ENCODE measurements at places on chromosomes 12 and 14.

DNA sequence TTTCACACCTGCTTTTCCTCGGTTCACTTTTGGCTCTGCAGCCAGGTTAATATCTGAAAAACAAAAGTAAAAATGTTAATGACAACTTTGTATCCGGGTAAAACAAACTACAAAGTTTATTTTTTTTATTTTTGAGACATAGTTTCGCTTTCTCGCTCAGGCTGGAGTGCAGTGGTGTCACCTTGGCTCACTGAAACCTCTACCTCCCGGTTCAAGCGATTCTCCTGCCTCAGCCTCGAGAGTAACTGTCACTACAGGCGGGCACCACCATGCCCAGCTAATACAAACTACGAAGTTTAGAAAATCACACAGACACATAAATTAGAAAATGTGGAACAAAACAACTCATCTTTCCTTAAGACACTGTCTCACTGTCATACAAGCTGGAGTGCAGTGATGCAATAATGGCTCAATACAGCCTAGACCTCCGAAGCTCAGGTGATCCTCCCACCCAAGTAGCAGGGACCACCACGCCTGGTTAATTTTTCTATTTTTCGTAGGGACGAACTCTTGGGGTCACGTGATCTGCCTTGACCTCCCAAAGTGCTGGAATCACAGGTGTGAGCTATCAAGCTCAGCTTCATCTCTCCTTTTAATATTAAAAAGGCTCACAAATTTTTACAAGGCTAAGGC, 38.1 kb downstream of the HNRNPC start:
- no peak for DNase-seq

GRCh38 chr14:39360316-39360715, 71.9 kb downstream of the FBXO33 start:
- no peak for DNase-seq

DNA sequence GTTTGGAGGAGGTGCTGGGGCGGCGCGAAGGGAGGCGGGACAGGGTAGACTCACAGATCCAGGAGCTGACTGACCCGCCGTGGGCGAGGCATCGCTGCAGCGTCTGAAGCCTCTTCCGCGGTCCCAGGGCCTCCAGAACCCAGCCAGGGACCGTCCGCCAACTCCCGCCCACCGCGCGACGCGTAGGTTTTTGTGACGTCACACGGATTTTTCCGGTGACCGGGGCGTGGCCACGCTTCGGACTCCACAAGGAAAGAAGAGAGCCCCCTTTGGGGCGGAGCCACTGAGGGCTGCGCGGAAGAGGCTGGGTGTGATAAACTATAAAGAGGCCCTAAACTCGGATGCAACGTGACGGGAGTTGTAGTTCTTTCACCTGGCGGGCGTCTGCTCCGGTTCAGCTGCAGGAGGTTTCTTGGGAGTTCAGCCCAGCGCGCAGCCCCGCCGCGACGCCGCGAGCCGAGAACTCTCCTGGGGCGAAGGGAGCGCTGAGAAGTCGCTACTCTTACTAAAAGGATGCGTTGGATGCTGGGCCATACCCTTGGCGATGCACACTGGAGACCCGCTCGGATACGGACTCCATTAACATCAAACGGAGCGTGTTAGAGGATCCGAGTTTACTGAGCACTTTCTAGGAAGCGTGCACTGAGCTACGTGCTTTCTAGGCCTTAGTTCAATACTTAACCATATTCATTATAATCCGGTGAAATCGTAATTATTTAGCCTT, at the start of gene AMN1:
Gene AMN1 (minus strand): TSS at position 105 of the 724 bp plus-strand sequence. CDS start 13 bp downstream, at position 92.
- peak; percentile 99 for DNase-seq

GRCh38 chr12:78483767-78484315, 380.7 kb upstream of the SYT1 start:
- no peak for DNase-seq

DNA sequence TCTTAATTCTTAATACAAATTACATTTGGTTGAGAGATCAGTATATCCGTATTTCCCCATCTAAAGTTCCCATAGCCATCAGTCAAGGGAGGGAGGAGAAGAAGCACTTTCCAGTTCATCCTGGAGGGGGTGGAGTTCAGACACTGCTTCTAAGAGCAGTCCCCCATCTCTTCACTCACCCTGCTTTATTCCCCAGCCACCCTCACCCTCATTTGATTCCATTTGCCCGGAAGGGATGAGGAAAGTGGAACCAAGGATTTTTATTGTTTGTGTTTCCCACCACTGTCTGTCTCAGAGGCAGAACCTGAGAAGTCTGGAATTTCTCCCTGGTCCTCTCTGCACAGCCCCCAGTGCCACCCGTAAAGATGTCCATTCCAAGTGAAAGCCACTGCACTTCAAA, 134.2 kb upstream of the HIF1A start:
- DNase-seq = no peak

- DNase-seq = no peak
These were observed 128.1 kb upstream of the AMIGO2 start for GRCh38 chr12:47207829-47208248.

- no peak for DNase-seq
These were observed 217.9 kb downstream of the PIK3C2G start for GRCh38 chr12:18479256-18479655.

DNA sequence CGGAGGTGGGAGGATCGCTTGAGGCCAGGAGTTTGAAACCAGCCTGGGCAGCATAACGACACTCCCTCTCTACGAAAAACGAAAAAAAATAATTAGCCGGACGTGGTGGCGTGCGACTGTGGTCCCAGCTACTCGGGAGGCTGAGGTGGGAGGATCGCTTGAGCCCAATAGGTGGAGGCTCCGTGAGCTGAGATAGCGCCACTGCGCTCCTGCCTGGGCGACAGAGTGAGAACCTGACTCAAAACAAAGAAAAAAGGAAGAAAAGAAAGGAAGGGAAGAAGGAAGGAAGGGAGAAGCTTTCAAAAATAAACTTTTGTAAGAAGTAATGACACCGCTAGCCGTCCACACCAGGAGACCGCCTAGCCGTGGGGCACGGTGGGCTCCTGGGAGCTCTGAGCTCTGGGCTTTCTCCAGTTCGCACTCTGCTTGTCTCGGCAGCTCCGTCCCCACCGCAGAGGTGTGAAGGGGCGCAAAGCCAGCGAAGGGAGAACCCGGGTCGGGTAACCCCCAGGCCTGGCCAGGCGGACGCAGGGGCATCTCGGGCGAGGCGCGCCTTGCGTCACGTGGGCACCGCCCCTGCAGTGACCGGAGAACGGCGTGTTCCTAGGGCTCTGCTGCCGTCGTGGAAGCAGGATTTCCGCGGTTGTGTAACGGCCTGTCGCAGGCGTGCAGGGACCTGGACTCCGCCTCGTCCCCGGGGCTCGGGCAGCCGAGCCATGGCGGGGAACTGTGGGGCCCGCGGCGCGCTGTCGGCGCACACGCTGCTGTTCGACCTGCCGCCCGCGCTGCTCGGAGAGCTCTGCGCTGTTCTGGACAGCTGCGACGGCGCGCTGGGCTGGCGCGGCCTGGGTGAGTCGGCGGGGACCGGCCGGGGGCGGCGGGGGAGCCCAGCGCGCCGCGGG, at the start of gene IRAK3:
Gene IRAK3 (plus strand): TSS at position 631 of the 902 bp plus-strand sequence. CDS start 86 bp downstream, at position 717.
- DNase-seq = peak; percentile 23

- DNase-seq = no peak
These were observed 18.4 kb downstream of the DAAM1 start for GRCh38 chr14:59206892-59207291.

GRCh38 chr12:23006413-23006812, 381.4 kb downstream of the ETNK1 start:
- no peak for DNase-seq

DNA sequence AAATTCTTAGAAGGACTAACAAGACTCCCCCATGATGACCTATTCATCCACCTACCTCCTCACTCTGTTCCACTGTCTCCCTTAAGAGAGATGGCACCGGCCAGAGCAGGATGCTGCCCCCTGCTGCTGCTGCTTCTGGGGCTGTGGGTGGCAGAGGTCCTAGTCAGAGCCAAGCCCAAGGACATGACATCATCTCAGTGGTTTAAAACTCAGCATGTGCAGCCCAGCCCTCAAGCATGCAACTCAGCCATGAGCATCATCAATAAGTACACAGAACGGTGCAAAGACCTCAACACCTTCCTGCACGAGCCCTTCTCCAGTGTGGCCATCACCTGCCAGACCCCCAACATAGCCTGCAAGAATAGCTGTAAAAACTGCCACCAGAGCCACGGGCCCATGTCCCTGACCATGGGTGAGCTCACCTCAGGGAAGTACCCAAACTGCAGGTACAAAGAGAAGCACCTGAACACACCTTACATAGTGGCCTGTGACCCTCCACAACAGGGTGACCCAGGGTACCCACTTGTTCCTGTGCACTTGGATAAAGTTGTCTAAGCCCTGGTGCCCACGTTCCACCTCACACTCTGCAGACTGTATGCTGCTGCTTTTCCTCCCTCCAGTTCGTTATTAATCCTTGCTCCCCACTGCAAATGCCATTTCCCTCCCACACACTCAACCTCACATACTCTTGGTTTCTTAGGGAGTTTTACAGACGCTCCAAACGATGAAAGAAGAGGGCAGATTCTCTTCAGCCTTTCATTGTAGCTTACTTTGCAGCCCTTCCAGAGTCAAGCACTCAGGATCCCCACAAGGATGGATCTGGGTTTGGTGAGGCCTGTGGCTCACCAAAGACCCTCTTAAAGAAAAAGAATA, at the start of gene RNASE8:
Gene RNASE8 (plus strand): TSS at position 20 of the 873 bp plus-strand sequence. CDS start 71 bp downstream, at position 91.
- DNase-seq = no peak

GRCh38 chr12:4197922-4198763, 75.4 kb upstream of the CCND2 start:
- no peak for DNase-seq

GRCh38 chr12:1220127-1221092, 229.4 kb downstream of the ERC1 start:
- DNase-seq = no peak

- DNase-seq = no peak
These were observed 140.0 kb downstream of the DAD1 start for GRCh38 chr14:22448905-22449599.

- no peak for DNase-seq
These were observed 78.6 kb upstream of the PLEKHG7 start for GRCh38 chr12:92624236-92624635.

DNA sequence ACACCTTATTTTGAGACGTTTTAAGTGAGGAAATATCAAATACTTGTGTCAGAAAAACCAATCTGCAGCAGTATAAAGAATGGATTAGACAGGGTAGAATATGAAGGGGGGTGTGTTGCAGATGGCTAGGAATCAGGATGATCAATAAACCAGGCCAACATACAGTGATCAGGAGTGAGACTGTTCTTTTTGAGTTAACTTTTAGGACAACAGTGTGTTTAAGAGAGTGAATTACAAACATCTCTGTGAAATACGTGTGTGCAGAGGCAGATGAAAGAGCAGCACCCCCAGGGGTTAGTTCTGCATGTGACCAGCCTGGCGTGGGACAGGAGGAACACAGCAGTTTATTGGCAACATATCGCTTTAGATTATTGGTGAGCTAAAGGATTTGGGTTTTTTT, 10.6 kb upstream of the NRDE2 start:
- no peak for DNase-seq

- DNase-seq = no peak
These were observed 7.4 kb downstream of the TMBIM6 start for GRCh38 chr12:49748800-49749199.

DNA sequence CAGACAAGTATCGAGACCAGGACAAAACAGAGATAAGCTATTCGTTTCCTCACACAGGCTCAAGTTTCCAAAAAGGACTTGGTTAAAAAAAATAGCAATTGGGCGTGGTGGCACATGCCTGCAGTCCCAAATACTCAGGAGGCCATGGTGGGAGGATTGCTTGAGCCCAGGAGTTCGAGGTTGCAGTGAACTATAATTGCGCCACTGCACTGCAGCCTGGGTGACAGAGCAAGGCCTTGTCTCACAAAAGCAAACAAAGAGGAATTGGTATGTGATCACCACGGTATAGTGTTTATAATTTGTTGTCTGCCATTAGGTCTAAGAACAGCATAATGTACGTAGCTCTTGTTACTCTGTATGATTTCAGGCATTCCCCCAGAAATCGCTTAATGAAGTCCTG, 175.3 kb downstream of the DERA start:
- no peak for DNase-seq
